ENCODE measurements at places on chromosomes 3 and 15.
A peak's percentile ranks its signal among the peaks of the same experiment; 100 is the strongest.

DNA sequence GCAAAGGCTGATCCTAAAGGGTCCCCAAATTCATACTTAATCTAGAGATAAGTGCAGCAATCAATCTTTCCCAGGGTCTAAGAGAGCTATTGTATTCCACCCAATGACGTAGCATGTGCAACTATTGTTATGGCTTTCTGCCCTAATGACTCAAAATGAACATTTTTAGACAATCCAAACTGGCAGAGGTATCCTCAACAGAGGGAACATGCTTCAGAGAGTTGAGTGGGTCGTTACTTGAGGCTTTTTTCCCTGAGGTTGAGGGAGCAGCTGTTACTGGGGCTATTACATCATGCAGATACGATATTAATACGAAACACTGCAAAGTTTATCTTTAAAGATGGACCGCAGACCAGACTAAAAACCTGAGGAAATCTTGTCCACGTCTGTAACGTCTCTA is 278.3 kb upstream of the WNT5A start:
- DNase-seq = no peak

- DNase-seq = no peak
These were observed 106.8 kb downstream of the GABRG3 start for GRCh38 chr15:27077790-27078189.

DNA sequence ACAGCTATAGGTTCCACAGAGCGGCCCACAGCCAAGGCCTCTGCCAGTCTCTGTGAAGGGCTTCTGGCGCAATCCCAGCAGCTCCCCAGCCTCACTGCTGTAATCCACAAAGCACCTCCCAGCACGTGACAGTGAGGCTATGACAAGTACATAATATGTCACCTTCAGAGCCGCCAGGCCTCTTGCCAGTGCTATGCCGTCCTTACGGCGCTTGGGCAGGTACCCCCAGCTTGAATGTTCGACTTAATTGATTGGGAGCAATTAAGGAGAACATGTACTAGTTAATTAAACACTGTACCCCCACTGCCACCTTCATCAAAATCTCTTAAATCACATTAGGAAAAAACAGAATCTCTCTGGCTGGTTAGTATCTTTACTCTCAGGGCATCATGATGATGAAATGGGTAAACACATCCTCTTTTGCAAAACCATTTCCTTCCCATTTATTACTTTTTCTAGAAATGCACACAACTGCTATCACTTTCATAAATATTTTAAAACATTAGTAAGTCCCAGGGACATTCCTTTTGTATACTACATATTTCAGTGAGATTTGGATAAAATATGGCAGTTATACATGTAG is 169.9 kb downstream of the XXYLT1 start:
- no peak for DNase-seq

DNA sequence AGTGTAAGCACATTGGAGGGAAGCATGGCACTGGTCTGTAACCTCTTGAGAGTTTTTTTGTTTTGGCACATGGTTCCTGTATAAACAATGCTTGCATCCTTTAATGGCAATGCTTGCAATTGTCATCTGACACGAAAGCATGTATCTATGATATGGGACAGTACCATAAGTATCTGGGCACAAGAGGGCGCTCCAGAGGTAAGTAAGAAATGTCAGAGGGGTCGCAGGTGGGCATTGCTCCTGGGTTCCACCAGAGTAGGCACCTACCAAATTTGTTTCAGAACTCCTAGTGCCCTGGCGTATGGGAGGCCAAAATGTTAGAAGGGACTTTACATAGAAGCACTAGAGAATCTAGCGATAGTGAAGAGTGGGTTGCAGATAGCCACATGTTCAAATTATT is 58.7 kb upstream of the BCHE start:
- DNase-seq = peak; percentile 55

- no peak for DNase-seq
These were observed 587.0 kb upstream of the GRM7 start for GRCh38 chr3:6273878-6274277.

DNA sequence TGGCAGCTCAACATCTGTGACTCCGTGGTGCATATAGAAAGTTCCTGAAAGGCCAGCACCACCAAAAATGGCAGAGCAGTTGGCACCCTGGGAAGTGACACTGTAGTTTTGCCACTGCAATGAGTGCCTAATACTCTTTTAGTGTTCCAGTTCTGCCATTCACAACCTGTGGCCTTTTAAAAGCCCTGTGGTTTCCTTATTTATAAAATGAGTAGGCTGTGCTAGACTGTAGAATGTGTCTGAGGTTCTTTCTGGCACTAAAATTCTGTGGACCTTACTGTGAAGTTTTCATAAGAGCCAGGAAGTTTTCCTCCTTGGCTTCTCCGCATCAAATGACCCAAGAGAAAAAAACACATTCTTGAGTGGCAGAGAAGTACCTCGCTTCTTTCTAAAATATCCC is 74.1 kb downstream of the MME start:
- DNase-seq = no peak

DNA sequence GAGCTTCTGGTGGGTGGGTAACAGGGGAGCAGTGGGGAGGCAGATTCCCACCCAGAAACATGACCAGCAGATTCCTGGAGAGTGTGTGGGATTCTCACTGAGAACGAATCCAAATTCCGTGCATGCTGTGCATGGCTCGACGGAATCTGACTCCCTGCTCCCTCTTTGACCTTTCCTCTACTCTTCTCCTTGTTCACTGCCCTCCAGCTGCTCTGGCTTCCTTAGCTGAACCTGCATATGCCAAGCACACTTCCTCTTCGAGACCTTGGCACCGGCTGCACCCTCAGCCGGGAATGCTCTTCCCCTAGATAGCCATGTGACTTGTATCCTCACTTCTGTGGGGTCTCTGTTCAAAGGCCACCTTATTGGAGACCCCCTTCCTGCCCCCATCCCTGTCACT is 6.3 kb downstream of the INSYN1 start:
- DNase-seq = no peak

GRCh38 chr15:101135532-101136166 is 116.2 kb downstream of the CHSY1 start:
- no peak for DNase-seq

- no peak for DNase-seq
These were observed 15.7 kb downstream of the MEIS2 start for GRCh38 chr15:37084602-37085001.

- DNase-seq = no peak
These were observed 204.2 kb upstream of the IGF1R start for GRCh38 chr15:98444138-98444537.

GRCh38 chr3:10292505-10293419 is at the start of gene GHRL:
GHRL (minus strand) TSS chr3:10292947; CDS start chr3:10290180, 2,767 bp downstream.
- DNase-seq = peak; percentile 61

DNA sequence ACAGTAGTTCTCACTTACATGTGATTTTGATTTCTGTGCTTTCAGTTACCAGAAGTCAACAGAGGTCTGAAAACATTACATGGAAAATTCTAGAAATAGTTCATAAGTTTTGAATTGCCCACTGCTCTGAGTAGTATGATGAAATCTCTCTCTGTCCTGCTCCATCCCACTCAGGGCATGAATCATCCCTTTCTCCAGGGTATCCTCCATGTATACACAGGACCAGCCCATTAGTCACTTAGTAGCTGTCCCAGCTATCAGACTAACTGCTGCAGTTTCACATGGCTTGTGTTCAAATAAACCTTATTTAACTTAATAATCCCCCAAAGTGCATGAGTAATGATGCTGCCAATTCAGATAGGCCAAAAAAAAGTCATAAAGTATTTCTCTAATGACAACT is 38.6 kb downstream of the EPHA3 start:
- DNase-seq = no peak

DNA sequence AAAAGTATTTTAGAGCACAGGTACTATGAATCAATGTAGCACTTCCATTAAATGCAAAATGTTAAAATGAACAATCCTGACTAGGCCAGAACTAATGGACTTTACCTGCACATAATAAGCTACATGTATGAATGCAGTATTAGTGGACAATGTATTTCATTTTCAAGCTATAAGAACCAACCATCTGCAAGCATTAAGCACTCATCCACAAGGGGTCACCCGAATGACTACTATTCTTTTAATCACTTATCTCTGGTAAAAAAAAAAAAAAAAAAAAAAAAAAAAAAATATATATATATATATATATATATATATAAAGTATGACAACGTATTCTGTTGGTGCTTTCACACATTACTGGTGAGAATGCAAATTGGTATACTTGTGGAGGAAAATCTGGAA is 7.2 kb downstream of the HERC1 start:
- DNase-seq = no peak

GRCh38 chr15:80202016-80202315 is 49.2 kb downstream of the FAH start:
- no peak for DNase-seq

GRCh38 chr3:186075489-186075888 is 33.4 kb downstream of the ETV5 start:
- DNase-seq = no peak

GRCh38 chr3:138950006-138950644 is 3.1 kb downstream of the FOXL2NB start:
- DNase-seq = no peak

GRCh38 chr3:100213891-100214573 is 46.8 kb upstream of the TBC1D23 start:
- no peak for DNase-seq

GRCh38 chr15:19988094-19988660 is 553.4 kb downstream of the GOLGA6L6 start:
- no peak for DNase-seq

- DNase-seq = no peak
These were observed 435.0 kb upstream of the C2CD4B start for GRCh38 chr15:62599791-62600777.

GRCh38 chr15:90946538-90946937 is 8.1 kb upstream of the RCCD1 start:
- no peak for DNase-seq

DNA sequence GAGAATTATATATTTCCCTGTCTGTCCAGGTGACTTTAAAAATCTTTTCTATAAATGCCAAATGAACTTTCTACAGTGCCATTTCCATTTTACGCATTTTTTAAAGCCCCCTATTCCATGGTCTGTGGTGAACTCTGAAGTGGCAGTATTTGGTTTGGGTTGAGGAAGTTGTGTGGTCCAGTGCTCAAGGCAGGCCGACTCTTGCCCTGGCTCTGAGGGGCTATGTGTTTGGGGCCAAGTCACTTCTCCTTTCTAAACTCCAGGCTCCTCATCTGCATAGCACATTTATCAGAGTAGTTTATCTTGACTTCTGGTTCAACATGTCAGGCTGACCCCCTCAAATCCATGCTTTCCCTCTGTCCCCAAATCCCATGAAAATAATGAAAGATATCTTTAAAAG is 14.1 kb downstream of the TTC21A start:
- no peak for DNase-seq

GRCh38 chr3:72313308-72313707 is 528.4 kb upstream of the PROK2 start:
- DNase-seq = no peak

- DNase-seq = peak; percentile 23
These were observed 777 bp downstream of the LOXL1 start for GRCh38 chr15:73927003-73927475.

- peak; percentile 53 for DNase-seq
These were observed 30.0 kb upstream of the NR2E3 start for GRCh38 chr15:71780115-71780976.

DNA sequence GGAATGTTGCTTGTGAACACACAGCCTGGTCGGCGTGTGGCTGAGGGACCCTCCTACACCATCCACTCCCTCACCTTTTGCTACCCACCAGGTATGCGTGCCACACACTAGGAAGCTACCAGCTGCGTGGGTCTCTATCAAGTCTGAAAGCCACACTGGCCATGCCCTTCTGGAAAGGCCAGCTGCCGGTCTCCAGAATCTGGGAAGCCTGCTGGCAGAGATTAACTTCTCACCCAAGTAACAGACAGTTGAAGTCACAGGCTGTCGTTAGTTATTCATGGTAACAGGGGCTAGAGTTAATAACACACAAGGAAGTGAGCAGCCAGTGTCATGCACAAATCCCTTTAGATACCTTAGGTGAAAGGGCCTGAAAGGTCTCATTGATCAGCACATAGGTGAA is 48.1 kb downstream of the SUSD5 start:
- DNase-seq = no peak

- peak; percentile 54 for DNase-seq
These were observed 165.1 kb downstream of the PPM1L start for GRCh38 chr3:160921020-160921635.

DNA sequence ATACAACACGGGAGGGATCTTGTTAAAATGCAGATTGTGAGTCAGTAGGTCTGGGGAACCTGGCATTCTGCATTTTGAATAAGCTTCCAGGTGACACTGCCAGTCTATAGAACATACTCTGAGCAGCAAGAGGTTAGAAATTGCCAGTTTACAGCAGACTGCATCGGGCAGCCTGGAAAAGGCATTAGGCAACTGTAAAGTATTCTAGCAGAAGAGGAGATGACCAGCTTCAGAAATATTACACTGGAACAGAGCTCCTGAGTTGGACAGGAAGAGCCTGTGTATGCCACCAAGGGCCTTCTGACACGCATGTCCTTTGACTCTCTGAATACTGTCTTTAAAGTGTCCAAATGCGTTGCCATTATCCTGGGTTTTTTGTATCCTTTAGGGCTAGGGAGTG is 2.5 kb upstream of the ACAN start:
- DNase-seq = no peak

DNA sequence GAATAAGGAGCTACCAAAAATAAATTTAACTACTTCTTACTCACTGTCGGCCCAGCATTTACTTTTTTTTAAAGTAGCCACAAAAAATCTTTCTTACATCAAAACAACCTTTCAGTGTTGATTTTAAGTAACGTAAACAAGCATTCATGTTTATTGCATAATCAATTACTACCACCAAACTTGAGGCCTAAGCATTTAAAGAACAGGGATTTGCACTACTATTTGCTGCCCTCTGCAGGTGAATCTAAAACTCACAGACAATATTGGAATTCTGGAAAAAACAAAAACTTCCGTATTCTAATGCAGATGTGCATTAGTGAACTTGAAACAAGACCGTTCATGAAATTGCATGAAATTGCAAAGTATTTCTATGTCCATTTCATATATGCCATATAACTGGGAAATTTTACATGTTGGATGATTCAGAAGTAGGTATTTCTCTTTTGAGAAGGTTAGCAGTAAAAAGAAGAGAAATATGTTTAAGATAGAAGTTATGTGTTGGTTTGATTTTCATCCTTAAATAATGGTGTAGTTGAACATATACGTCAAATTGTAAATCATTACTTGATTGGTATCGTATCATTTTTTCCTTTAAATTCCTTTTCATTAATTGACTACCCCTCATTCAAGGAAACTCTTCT is 55.6 kb downstream of the CGGBP1 start:
- DNase-seq = peak; percentile 12

DNA sequence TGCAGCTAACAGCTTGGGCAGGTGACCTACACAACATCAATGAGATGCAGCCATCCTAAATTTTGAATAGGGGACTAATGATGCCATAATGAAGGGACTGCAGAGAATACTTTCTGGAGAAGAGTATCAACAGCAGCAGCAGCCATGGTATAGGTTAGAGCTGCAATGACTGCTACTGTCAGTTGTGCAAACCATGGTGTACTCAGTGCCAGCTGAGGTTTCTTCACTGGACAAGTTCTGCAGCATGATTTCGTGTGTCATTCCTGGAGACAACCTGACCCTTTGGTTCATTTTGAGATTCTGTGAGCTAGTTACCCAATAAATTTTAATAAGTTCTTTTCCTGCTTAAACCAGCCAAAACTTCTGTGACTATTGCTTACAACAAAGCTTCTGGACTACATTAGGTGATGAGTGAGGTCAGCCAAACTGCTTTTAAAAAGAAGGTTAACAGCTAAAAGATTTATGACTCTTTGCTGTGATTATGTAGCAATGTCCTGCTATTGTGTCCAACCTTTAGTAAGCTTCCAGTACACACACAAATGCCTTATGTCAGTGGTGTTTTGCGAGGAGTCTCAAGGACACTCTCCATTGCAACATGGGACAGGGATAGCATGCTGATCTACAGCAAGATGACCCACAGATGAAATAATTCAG is 4.8 kb upstream of the DAZL start:
- no peak for DNase-seq

Data from K562 (cell line).